CD4-positive, alpha-beta T cell treated with Interleukin-6 at 100 ng/mL for 8 hours (primary cell): ENCODE measurements at places on chromosomes 1 and 21.

DNA sequence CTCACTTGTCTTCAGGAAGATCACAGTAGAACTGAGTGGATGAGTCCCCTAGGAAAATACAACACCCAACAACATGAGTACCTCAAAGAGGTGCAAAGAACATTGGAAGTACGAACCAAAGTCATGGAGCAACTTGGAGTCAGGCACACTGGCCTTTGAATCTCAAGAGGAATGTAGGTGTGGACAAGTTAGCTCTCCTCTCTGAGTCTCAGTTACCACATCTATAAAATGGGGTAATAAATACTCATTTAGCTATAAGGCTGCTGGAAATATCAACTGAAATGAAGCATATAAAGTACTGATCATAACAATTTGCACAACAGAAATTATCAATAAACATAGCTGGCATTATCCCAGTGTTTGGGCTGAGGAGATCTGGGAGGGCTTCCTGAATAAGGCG is 96.7 kb upstream of the JUN start:
- no peak for DNase-seq

DNA sequence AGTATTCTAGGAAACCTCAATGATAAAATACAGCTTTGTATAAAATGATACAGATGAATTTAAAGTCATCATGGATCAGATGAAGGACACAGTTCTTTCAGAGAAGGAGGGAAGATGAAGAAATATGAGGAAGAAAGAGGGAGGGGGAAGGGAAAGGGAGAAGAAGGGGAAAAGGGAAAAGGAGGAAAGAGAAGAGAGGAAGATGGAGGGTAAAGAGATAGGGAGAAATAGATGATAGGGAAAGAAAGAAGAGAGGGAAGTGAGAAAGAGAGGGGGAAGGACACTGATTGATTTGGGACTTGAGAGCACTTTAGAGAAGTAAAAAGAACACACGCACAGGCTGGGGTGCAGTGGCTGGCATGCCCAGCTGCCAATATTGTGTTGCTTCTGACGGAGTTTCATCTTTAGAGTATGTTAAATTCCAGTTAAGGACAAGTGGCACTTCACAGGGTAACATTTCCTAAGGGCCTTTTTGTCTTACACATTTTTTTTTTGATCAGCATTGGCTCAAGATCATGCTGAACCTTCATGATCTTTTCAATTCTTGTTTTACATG is 235.9 kb upstream of the DMRTA2 start:
- no peak for DNase-seq

GRCh38 chr1:209659909-209660308 is 7.7 kb upstream of the LAMB3 start:
- DNase-seq, result no peak

- no peak for DNase-seq
Observed at GRCh38 chr1:227748496-227749182, 13.4 kb downstream of the SNAP47 start.

DNA sequence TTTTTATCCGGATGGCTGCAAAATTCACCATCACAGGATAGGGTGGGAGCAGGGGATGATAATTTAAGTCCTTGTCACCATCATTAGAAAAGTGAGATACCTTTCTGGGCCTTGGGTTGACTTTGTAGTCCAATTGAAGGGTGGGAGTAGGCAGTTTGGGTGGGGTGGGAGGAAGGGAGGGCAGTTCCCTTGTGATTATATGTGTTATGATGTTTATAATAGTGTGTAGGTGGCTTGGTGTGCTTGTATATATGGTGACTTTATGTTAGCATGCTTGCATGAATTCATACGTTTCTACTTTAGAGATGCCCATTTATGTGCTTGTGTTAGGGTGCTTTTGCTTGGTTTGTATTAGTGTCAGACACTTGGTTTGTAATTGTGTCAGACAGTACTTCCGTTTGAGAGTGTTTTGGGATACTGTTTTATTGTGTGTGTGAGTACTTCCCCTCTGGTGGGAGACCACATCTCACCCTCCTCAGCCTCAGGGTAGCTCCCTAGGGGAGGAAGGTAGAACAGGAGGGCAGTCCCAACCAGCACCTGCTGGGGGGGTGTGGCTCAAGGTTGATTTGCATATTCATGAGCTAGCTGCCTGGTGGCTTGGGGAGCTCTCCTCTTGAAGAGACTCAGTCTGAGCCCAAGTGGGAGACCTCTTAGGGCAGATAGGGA is 6.3 kb upstream of the POU3F1 start:
- no peak for DNase-seq

DNA sequence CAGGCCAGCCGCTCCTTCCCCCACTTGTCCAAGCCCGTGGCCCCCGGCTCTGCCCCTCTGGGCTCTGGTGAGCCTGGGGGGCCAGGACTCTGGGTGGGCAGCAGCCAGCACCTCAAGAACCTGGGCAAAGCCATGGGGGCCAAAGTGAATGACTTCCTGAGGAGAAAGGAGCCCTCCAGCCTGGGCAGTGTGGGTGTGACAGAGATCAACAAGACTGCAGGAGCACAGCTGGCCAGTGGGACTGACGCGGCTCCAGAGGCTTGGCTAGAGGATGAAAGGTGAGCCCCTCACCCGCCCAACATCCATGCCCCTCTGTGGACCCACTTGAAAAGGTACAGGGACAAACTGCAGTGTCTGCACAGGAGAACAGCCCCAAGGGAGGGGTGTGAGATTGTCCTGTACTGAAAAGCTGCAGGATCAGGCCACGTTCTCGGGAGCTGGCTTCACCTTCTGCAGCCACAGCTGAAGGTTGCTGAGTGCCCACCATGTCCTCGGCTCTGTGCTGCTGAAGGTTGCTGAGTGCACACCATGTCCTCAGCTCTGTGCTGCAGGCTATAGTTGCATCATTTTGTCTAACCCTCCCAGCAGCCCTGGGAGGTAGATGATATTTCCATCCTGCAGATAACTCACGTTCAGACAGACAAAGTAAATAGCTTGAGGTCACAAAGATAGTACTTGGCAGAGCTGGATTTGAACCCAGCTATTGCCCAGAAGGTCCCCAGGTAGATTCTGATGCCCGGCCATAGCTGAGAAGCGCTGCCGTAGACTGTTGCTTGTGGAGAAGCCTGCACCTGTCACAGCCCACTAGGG is 618 bp downstream of the C1orf226 start:
- DNase-seq, result no peak

GRCh38 chr1:28417441-28417922 is 47.9 kb downstream of the PHACTR4 start:
- DNase-seq, result no peak

GRCh38 chr1:18536356-18536755 is 55.6 kb downstream of the KLHDC7A start:
- no peak for DNase-seq
